ENCODE measurements at places on chromosomes 7 and 10.

GRCh38 chr10:110861476-110861875 lies 10.3 kb upstream of the PDCD4 start:
- DNase-seq: no peak

DNA sequence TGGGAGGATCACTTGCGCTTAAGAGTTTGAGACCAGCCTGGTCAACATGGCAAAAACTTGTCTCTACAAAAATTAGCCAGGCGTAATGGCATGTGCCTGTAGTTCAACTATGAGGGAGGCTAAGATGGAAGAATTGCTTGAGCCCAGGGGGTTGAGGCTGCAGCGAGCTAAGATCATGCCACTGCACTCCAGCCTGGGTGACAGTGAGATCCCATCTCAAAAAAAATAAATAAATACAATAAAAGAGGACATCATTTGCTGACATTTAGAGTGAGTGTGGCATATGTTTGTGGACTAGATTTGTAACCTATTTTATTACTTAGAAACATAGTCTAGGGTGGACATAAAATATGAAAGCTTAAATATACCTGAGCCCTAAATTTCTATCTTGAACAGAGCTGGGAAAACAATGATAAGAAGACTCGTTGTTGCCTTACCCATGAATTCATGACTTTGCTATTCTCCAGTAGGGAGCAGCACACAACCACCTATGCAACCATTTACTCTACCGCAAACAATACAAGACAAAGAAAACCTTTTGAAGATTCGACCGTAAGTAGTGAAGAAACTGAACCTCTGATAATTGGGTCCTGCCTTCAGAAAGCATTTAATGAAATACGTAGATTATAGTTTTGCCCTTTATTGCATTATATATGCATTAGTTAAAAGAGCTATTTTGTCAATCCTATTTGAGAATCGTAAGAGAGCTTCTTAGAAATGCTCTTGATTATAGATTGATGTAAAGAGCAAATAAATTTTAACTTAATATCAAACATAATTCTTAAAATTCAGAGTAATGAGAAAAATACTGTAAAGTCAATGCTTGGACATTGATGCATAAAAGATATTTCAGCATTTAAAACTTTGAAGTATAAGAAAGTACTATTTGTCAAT lies 83.5 kb downstream of the GNAT3 start:
- DNase-seq: no peak

DNA sequence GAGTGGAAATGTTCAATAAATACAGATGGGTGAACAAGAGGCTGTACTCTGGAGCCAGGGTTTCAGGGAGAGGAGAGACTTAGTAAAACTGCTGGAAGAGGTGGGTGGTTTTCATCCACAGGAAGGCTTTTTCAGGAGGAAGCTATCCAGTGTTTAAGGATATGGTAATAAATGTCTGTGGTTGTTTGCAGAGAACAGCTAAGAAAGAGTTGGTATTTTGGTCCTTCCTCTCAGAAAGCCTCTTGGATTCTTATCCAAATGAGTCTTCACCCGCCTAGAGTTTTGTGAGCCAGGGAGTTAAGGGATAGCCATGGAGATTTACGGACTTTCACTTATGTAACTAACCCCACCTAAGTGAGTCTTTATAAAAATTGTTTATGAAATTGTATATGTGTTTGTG lies 95.7 kb downstream of the GNAI1 start:
- DNase-seq: no peak

DNA sequence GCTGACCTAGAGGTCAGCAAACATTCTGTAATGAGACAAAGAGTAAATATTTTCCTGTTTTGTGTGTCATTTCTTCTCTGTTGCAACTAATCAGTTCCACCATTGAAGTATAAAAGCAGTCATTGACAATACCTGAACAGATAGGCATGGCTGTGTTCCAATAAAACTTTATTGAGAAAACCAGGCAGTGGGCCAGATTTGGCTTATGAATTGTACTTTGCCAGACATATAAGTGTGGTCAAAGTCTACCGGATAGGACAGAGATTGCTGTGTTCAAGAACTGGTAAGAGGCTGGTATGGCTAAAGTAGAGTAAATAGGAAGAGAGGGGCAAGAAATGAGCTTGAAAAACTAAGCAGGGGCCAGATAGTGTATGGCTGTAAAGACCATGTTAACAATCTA lies 38.3 kb upstream of the TAC1 start:
- no peak for DNase-seq

DNA sequence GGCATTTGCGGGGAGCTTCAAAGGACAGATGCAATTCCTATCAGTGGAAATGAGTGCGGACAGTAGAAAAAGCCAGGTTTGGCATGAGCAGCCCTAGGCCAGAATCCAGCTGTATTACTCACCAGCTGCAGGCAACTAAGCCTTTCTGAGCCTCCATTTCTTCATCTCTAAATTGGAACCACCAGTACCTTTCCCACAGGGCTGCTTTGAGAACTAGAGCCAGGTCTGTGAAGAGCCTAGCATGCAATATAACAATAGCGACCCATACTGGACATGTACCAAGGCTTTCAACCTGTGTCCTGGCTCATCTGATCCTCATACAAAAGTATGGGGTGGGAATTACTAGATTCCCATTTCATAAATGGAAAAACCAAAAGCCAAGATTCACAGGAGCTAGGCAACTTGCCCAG lies 101.0 kb downstream of the GSAP start:
- no peak for DNase-seq

DNA sequence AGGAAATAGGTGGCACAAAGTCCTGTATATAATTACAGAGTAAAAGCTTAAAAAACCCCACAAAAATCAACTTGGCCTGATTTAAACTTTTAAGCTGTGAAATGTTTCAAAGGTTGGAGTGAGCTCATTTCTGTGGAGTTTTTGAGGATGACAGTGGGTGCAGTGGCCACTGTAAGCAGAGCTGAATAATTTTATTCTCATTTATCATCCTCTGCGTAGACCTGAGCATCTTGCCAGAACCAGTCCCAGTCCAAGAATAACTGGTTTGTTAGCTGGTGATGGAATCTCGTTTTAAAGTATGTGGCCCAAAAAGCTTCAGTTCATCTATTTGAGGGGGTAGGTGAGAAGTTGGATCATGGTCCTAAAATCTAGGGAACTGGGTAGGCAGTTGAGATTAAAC lies 4.4 kb downstream of the BMPER start:
- DNase-seq: no peak

DNA sequence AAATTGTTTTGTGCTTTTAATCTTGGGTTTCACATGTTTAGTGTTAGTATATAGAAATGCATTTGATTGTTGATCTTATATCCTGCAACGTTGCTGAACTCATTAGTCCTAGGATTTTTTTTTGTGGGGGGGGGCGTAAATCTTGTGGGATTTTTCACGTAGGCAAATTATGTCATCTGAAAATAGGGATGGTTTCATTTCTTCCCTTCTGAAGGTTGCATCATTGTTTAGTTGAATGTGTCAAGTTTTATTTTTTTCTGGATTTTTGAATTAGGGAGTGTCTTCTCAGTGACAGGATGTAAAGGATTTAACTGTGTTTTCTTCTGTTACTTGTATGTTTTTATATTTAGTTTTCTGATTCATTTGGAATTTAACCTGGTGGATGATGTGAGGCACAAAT lies 26.7 kb downstream of the MKLN1 start:
- no peak for DNase-seq

GRCh38 chr7:121546632-121547543 lies 150.8 kb upstream of the FAM3C start:
- DNase-seq: no peak

DNA sequence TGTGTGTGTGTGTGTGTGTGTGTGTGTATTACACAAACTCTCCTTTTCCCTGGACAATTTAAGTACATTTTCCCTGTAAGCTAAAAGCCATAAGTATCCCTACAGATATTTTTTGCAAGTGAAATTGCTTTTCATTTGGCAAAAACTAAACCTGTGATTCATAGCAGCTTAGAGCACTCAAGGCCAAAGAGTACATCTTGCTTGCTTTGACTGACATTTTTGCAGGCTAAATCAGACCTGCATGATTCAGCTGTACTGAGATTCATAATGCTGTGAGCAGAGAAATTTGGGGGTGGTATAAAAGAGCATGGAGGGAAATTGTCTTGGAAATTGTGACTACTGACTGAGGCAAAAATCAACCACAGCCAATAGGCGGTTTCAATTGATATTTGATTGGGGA lies 500.4 kb downstream of the GFRA1 start:
- no peak for DNase-seq

- DNase-seq: no peak
These were observed 500.7 kb downstream of the CCSER2 start for GRCh38 chr10:84829131-84829530.

- no peak for DNase-seq
These were observed 222.6 kb downstream of the ANK3 start for GRCh38 chr10:60167050-60167449.

DNA sequence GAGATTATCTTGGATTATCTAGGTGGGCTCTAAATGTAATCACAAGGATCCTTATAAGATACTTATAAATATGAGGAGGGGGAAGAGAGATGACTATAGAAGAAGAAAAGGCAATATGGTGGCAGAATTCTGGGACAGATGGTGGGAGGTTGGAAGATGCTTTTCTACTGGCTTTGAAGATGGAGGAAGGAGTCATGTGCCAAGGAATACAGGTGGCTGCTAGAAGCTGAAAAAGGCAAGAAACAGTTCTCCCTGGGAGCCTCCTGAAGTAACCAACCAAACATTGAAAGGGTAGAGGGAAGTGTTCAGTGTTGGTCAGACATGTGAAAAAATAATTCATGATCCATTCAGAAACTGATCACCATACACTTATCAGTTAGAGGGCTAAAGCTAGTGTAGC lies 213.3 kb downstream of the WDR11 start:
- DNase-seq: no peak

GRCh38 chr10:118572256-118573041 lies 23.0 kb downstream of the PRLHR start:
- DNase-seq: no peak

- DNase-seq: no peak
These were observed 179.5 kb upstream of the YAE1 start for GRCh38 chr7:39386718-39387117.

DNA sequence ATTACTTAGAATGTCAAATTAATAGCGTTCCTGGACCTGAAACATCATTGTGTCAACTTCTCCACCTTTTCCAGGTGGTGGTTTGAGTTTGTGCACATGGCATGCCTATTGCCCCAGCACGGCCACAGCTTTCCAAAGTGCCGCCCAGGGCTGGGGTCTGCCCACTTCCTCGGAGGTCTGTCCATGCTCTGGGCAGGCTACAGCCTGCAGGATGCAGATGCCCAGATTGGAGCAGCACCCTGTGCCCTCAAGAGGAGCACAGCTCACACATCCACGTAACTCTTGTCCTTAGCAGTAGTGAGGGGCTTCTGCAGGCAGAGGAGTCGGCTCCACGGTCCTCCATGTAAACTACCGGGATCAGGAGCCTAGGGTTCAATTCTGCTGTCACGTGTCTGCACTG lies 238.6 kb downstream of the EBF3 start:
- no peak for DNase-seq
